ENCODE measurements at places on chromosomes 5 and 9. TPM values are rescaled to one million over a fixed set of nuclear protein-coding genes. Genes with fewer than 3 reads are reported as not detected.

DNA sequence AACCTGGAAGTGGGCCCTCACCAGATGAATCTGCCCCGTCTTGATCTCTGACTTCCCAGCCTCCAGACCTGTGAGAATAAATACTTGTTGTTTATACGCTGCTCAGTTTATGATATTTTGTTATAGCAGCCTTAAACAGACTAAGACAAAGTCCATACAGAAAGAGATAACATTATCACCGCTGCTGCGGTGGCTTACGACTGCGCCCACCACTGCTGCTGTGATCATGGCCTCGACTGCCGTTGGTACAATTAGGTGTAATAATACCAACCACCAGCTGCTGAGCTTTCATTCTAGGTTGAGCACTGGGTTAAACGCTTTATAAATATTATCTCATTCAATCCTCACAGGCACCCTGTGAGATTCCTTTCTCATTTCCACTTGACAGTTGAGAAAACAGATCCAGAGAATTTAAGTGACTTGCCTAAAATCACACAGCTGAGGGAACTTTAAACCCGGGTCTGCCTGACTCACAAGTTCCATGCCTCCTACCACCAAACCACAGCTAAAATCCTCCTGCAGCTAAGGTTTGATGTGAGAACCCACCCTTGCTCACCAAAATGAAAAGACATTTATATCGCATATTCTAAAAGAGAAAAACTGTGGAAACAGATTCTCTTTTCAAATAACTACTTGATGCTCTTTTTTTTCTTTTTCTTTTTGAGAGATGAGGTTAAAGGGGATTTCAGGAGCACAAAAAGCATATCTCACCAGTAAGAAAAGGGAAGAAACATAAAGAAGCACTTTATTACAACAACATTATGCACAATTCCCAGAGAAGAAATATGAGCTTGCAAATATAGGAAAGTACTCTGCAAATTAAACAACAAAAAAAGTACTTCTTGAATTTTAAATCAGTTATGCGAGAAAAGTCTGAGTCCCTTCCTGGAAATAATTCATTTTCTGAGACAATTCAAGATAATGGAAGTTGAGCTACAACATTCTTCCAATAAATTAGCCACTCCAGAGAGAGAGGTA is 23.9 kb downstream of the GOLM1 start:
- no peak overlapping the region for H3K27ac ChIP-seq
- no peak overlapping the region for H3K4me3 ChIP-seq
- peaks cover 4% of the 10 kb centered on the region for H3K4me1 ChIP-seq
- peak; percentile 10 for DNase-seq

Gene SLC36A2
- total RNA-seq: not detected

- no peak overlapping the region for H3K4me3 ChIP-seq
- H3K4me1 ChIP-seq: peaks cover 2% of the 10 kb centered on the region
- H3K36me3 ChIP-seq: peaks cover 17% of the 10 kb centered on the region
Measured at GRCh38 chr5:172097356-172097755, 90.7 kb downstream of the STK10 start.

Gene HTR1A
- not detected for total RNA-seq
